ENCODE measurements at places on chromosomes 3 and 15.

DNA sequence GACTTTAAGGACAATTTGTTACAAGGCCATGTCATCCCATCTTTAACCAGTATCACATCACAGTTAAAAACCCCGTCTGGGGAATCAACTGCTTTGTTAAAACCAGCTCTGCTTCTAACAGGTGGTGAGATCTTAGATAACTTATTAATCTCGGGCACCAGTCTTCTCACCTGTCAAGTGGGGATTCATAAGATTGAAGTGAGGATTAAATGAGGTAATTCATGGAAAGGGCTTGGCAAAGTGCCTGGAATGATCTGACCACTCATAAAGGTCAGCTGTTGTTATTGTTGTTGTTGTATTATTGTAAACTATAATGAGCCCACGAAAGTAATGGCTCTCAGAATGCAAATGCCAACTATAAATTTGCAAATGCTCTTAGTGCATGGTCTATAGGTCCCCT, 30.1 kb upstream of the SLC24A5 start:
- DNase-seq, result no peak

GRCh38 chr3:74787011-74787410, 172.6 kb upstream of the CNTN3 start:
- no peak for DNase-seq

DNA sequence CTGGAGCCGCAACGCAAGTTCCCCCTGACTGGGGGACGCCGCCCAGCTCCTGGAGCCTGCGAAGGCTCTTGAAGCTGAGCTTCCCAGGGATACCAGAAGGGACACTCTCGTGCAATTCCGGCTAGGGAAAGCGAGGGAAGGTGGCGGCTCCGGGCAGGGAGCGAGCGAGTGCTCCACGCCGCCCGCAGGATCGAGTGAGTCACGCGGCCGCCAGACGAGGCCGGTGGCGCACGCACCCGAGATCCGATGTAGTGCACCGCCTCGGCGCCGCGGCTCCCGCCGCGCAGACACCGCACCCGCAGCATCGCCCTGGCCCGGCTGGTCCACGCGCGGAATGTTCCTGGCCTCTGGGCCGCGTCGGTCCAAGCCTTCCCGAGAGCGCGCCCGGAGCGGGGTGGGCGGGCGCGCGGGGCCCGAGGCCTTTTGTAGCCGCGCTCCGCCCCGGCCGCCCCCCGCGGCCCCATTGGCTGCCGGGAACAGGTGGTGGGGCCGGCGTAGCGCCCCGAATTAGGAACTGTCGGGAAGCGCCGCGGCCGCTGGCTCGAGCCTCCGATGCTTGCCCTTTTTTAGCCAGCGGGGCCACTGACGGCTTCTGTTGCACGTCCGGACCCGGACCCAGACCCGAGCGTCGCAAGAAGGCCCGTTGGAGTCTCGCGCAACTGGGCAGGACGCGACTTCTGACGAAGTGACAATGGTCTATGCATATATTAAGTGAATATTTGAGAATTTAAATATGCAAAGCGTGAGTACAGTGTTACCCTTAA, at the start of gene GATM:
TSS of gene GATM (minus strand) at position 396 of the 764 bp plus-strand sequence. CDS start at position 305, 91 bp downstream.
- no peak for DNase-seq

- no peak for DNase-seq
Observed at GRCh38 chr3:56122911-56123310, 345.4 kb downstream of the ERC2 start.

DNA sequence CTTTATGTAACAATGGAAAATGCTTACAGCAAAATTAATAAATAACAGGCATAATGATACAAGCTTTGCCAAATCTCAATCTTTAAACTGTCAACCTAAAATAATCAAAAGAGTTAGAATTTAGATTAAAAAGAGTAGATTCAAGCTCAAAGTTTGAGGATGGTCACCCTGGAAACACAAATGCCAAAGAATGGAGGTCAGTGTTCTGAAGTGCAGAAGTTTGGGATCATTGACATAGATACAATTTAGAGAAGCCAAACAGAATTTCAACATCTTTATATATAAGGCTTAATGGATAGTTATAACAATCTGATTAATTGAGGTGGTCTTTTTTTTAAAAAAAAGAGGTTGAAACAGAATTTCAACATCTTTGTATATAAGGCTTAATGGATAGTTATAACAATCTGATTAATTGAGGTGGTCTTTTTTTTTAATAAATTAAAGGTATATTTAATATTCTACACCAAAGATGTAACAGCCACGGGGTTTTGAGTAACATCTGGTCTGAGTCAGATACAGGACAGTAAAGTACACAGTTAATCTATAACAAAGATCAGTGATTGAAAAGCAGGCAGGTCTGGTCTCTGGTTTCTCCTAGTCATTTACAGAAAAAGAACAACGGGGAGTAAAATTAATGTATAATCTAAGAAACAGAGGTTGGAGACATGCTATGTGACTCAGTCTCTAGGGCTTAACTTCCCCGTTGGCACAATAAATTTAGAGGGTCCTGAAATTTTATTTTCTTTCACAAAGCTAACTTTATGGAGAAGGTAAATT, 490.7 kb downstream of the GBE1 start:
- DNase-seq, result no peak

GRCh38 chr3:127462111-127462655, 128.3 kb downstream of the TPRA1 start:
- no peak for DNase-seq

DNA sequence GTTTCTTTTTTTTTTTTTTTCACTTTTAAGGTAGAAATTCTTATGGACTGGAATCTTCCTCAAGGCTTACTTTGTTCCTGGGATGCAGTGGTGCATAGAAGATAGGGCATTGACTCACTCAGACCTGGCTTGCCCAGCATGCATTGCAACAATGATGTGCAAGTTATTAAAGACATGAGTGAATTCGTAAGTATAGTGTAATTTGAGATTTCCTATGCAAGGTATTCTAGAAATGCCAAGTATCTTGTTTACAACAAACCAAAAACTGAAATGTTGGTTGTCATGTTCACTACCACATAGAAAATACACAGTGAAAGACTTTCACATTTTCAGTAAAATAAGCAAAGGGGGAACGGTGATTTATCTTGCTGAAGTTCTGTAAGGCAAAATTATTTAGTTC, 56.5 kb upstream of the FNDC3B start:
- no peak for DNase-seq

- no peak for DNase-seq
Observed at GRCh38 chr3:187708696-187709095, 6.3 kb upstream of the RTP2 start.

DNA sequence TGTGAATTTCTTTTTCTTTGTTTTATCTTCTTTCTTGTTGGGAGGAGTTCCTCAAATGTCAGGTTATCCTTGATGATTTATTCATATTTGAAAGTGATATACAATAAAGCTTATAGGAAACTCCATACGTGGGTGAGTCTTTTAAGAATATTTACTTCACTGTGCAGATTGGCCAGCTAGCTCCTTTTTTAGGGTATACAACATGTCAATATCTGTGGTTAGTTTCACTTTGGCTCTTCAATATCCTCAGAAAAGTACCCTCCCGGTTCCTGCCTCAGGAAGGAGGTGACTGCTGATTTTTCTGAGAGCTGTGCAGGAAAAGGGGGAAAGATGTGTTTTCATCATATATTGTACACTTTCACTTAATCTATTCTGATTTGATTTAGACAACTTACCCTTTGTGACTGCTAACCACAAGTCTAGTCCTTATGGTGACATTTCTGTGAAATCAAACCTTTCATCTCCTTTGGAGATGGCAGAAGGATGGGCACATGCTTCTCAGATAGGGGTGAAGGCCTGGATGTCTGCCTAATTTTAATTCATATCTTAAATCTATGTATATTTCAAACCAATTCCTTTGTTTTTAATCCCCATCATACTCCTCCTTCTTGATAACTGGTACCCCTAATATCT, 98.2 kb upstream of the NECTIN3 start:
- no peak for DNase-seq

DNA sequence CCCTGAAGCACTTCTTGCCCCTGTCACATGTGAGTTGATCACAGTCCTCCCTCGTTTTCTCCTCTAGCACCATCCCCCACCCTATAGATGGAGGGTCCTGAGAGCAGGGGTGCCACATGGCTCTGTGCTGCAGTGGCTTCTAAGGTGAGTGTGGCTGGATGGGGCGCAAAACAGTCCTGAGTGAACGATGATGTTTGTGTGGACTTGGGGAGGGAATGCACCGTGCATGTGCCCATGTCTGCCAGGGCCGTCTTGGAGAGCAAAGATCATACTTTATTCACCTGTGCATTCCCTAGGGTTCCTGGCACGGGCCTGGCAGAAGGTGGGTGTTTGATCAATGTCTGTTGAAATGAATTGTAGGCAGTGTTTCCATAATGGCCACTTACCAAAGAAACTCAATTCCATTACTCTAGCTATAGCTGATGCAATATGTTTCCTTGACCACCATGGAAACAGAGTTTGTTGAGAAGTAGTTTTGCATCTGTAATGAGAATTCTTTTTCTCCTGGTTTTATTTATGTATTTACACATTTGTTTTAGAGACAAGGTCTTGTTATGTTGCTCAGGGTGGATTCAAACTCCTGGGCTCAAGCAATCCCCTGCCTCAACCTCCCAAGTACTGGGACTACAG, 58.0 kb downstream of the ABTB1 start:
- no peak for DNase-seq

DNA sequence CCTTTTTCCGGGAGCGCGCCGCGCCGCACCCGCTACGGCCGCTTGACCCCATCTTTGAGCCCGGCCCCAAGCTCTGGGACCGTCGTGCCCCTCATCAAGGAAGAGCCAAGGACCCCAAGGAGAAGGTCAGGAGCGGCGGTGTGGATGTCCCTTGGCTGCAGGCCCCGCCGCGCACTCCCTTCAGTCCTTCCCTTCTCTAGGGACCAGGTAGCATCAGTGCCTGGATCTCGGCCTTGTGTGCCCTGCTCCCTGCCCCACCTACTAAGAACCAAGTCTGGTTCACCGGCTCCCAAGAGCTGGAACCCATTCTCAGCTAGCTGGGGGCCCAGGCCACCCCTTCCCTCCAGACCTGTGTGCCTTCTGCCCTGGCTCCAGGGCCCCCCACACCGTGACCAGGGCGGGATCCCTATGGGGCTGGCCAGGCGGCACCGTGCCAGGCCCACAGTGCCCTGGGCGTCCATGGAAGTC, 69.3 kb upstream of the CGNL1 start:
- DNase-seq, result no peak
